NAMALWA (cell line): ENCODE measurements at places on chromosomes 3 and 15.

DNA sequence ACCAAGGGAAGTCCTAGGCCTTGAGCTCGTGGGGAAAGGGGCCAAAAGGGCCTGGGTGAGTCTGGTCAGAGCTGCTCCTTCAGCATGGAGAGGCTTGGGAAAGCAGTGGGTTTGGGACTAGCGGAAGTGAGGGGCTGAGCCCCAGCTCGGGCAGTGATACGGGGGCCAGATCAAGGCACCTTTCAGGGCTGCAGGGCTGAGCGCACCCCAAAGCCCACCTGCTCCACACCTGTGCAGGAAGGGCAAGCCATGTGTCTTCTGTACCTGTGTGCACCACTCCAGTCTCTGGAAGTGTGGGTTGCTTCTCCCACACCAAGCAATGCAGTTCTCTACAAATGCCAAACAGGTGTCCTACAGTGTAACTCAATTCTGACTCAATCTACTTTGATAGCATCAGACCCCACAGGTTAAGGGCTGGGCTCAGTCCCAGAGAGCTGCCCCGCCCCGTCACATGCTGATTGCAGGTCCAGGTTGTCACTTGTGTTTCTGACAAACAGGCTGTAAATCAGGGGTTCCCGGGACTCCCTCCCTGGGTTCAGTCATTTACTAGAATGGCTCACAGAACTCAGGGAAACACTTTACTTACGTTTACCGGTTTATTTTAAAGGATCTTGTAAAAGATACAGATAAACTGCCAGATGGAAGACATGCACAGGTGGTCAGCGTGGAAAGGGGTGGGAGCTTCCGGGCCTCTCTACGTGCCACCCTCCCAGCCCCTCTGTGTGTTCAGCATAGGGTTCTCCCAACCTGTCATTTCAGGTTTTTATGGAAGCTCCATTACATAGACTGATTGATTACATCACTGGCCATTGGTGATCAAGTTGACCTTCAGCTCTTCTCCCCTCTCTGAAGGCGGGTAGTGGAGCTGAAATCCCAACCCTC, 28.8 kb upstream of the KLF13 start:
- DNase-seq, result no peak

DNA sequence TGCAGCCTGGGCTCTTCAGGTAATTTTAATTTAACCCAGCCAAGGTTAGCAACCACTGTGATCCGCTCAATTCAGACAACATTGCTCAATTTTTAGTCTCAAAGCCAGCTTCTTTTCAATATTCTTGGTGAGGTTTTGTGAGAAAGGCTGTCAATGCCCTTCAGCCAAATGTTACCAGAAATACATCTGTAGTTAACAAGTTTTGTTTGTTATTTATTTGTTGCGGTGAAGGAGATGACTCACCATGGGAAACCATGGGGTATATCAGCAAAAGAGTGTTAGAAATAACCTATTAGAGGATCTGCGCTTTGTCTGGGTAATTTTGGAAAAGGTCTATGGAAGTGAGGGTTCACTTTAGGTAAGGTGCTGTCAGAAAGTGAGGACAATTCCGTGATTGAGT, 5.0 kb downstream of the SLC9C1 start:
- DNase-seq, result no peak

DNA sequence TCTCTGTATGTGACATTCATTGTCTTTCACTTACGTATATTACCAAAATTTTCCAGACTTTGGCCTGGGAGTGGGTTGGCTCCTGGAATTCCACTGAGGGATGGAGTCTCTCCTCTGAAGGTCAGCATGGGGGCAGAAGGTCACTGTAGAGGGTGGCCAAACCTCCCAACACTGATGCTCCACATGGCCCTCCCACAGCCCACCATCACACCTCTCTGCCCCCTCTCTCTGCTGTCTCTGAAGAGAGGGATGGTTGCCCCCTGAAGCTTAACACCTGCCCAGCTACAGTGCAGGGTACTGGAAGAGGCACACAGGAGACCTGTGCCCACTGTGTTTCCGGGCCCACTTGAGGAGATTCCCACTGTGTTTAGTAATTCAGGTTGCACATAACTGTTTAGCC, 52.2 kb downstream of the CMTM6 start:
- no peak for DNase-seq

DNA sequence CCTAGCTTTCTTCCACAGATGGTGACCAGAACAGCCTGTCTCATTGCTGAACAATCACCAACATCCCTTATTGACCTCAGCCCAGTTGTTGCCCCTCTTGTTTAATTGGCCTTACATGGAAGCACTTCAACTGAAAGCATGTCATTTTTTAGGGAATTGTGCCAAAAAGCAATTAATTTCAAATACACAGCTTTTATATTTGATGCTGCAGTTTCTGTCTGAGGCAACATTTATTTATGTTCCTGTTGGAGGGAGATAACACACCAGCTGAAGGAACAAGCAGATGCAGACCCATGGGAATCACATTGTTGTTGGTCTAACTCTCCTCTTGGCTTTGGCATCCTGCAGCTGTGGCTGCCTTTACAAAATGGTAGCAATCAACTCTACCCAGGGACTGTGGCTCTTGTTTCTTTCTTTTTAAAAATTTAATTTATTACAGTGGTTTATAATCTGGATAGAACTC, 498.1 kb upstream of the RGMA start:
- no peak for DNase-seq

- no peak for DNase-seq
These were observed 78.4 kb upstream of the LIMD1 start for GRCh38 chr3:45515999-45516725.

DNA sequence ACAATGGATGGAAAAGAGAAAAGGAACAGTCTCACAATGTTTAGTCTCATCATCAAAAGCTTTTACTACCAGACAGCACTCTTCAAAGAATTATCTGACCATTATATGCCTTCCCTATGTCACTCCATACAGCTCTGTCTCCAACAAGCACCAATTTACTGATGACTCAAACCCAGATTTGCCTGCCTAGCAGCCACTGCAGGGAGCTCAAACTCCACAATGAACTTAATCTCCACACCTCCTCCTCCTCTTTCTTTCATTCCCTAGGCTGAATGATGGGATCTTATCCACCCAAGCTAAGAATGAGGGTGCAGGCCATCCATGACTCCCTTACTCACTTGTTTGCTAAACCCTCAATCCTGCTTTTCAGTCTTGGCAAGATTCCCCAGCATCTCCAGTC, 45.5 kb downstream of the NBEAL2 start:
- DNase-seq, result no peak

- no peak for DNase-seq
These were observed 121.4 kb upstream of the PHLDB2 start for GRCh38 chr3:111737706-111738086.

- no peak for DNase-seq
These were observed 31.3 kb downstream of the SUSD5 start for GRCh38 chr3:33187368-33187634.

GRCh38 chr3:64921281-64922065, 233.7 kb upstream of the ADAMTS9 start:
- DNase-seq, result no peak

DNA sequence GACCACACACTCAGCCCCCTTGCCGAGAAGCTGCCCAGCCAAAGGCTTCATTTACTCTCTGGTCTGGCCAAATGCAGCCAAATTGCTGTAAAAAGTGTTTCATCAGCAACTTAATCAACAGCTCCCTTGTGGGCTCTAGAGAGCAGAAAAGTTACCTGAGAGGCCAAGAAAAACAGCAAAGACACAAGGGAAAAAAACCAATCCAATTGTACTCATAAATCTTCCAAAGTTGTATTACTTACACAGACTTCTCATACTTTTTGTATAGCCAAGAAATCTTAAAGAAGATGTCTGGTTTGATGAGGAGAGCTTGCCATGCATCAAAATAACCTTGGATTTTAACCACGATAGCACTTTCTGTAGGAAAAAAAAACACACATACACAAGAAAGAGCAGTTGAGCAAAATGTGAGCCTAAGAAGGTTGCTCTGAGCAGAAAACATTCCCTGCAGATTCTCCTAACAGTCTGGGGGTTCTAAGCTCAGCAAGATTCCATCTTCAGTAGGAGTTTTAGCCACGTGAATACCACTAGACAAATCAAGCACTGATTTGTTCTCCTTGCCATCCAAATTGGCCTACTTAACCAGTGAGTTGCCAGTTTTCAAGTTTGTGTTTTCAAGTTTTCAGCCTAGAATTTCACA, 120.0 kb downstream of the CYP19A1 start:
- DNase-seq, result no peak

DNA sequence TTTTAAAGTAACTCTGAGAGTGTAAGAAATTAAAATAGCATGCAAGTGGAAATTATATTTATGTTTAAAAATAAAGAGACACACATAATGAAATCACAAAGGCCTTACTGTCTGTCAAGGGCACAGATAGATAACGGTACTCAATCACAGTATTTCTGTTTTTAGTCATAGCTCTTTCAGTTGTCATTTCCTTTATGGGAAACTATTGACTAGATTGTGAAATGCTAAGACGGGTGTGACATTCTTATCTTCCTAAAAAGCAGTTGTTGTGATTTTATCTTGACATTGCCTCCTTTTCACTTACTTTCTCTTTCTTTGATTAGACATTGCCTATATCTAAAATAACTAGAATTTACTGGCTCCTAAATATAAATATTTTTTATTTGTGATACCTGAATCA, 100.1 kb upstream of the PLSCR5 start:
- DNase-seq, result no peak

DNA sequence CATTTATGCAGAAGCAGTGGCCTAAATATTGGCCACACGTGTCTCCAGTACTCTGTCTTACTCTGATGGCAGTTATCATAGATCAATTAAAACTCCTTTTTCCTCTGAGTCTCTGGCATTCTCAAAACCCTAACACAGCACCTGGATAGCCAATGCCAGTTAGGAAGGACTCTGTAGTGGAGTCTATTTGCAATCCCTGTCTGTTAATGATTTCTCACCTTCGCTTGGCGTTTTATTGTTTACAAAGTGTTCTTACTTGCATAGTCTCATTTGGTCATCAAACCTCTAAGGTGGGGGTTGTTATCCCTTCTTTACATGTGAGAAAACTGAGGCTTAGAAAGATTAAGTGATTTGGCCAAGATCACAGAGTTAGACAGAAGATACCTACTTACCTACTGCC, 258.8 kb downstream of the IL5RA start:
- DNase-seq, result no peak

DNA sequence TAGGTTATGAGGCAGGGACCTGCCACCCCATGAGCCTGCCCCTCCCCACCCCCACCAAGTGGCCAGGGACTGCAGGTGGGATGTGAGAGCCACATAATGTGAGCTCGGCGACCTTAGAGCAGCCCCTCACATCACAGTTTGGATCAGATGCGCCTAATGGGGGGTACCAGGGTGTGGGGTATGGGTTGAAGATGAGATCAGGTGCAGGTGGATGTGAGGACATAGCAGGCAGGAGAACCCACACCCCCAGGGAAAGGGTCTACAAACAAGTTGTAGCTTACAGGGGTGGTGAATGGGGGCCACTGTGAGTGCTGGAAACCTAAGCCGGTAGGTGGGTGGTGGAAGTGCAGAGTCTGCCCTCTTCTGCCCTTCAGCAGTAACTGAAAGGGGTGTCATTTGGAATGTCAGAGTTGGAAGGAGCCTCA, 94.0 kb downstream of the CORO2B start:
- peak; percentile 25 for DNase-seq

DNA sequence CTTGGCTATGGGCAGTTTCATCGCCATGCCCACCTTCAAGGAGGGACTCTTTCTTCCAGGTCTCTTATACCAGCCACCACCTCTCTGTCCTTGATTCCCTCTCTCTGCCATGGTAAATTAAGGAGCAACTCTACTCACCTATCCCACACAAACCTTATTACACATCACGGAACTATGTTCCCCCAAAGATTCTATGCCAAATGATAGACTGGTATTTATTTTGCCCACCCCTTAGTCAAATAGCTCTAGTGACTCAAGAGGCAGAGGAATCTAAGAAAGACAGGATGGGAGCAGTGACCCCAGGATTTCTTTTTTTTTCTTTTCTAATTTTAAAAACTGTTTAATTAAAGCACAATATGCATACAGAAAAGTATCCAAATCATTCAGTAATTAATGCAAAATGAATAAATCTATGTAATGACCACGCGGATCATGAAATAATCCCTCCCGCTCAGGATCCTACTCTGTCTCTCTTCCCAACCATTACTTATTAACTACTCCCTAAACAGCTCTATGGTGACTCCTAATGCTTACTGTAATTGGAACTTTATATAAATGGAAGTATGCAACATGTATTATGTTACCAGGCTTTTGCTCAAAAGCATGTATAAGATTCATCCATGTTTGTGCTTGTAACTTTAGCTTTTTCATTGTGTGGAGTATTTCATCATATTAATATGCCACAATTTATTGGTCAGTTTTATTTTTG, 410.8 kb upstream of the RASGRP1 start:
- DNase-seq, result no peak

DNA sequence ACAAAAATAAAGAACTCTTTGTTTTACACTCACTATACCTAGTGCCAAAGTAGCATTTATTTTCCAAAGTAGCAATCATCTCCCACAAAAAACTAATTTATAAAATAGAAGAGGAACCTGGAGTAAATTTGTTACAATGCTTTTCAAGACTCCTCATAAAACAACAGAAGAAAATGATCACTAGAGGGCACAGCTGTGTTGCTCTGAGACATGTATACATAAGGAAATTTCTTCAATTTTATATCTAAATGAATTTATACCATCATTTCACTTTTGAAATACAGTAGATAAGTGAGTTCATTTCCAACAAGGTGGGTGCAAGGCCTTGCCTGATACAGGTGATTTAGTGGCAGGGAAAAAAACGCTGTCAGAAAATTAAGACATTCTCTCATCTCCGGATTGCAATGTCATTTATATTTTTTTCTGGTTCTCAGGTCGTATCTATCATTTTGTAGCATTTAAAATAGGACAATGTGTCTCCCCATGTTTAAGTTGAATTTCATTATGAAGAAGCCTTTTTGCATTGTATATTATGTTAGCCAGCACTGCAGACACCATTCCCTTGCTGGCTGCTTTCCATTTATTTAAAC, 25.3 kb upstream of the ARHGEF26 start:
- DNase-seq, result peak; percentile 41
